GM06990 (cell line): ENCODE measurements at places on chromosomes 2 and 18.

GRCh38 chr2:181456660-181457120 is 496 bp upstream of the ITGA4 start:
- DNase-seq: peak; percentile 84

- no peak for DNase-seq
Measured at GRCh38 chr2:49801898-49802450, 647.7 kb upstream of the FSHR start.

GRCh38 chr2:191866675-191867506 is 20.0 kb upstream of the CAVIN2 start:
- DNase-seq: no peak

GRCh38 chr2:175793648-175794047 is 208.4 kb downstream of the LNPK start:
- DNase-seq: no peak

DNA sequence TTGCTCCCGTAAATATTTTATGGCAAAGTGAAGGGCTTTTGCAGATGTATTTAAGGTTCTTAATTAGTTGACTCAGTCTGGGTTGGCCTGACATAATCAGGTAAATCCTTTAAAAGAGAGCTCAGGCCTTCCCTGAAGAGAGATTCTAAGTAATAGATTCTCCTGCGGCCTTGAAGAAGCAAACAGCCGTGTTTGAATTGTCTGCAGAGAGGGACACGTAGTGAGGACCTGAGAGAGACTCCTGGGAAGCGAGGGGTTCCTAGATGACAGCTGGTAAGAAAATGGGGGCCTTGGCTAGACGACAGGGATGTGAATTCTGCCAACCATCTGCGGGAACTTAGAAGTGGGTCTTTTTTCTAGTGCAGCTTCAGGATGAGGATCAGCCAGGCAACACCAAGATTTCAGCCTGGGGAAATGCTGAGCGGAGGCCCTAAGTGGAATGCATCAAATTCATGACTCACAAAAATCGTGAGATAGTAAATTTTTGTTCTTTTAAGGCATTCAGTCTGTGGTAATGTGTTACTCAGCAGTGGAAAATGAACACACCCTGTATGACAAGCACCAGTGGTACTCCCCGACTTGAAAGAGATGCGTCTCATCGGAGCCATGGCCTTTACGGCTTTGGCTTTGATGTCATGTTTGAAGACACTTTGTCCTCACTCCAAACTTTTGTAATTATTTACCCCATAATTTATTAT is 62.1 kb upstream of the SMIM21 start:
- no peak for DNase-seq

- DNase-seq: no peak
Measured at GRCh38 chr2:240310201-240310600, 125.3 kb upstream of the GPC1 start.

DNA sequence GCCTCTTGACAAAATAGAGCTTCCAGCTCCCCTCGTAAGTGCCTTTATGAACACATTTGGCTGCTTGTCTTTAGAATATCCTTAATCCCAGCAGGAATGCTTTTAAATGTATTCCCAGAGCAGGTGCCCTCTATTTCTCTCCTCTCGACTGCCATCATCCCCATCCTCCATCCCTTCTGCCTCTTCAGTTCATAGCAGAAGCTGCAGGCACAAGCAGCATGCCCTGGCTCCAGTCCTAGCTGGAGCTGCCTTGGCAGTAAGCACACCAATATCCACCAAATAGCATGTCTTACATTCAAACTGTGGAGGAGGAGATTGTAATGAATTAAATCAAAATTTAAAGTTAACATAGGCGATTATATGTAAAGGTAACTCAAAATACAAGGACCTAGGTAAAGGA is 891.3 kb upstream of the SLC39A10 start:
- no peak for DNase-seq

DNA sequence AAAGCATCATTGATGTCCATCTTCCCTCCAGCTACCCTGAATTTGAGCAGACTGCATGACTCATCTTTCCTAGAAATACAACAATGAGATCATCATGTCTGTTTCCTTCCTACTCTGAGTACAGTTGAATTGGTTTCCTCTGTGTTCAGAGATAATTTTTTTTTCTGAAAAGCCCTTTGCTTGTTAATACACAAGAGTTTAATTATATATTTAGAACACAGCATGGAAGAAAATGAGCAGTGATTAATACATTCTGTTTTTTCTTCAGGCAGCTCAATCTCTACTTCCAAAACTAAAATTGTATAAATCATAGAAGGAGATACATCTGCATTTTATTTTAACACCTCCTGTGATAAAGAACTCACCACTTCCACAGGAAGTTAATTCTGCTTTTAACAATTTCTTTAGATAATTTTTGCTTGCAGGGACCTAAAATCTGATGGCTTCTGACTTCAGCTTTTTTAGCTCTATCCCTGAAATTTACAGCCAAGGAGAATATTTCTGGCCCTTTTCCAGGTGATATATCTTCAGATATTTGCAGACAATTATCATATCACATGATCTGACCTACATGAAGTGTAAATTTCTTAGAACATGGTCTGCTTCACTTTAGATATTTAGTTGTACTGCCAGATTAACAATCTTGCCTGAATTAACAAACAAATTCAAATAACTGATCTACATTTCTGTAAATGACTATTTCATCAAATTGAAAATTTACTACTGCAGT is 249.0 kb downstream of the TRIB2 start:
- DNase-seq: no peak

GRCh38 chr2:167890739-167891138 is 356.7 kb downstream of the STK39 start:
- no peak for DNase-seq

GRCh38 chr2:16739778-16740581 is 74.3 kb upstream of the CYRIA start:
- DNase-seq: no peak

- DNase-seq: no peak
Measured at GRCh38 chr2:146950911-146951310, 893.9 kb upstream of the ACVR2A start.

DNA sequence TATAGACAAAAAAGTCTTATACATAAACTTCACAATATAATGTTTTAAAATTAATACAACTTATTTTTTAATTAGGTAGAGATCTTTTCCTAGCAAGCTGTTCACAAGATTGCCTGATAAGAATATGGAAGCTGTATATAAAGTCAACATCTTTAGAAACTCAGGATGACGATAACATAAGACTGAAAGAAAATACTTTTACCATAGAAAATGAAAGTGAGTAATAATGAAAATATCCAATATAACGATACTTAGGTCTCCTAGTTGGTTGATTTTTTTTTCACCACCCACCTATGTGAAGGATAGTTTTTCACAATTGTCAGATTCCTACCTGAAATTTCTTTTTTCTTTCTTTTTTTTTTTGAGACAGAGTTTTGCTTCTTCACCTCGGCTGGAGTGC is 13.1 kb downstream of the ELP2 start:
- no peak for DNase-seq

DNA sequence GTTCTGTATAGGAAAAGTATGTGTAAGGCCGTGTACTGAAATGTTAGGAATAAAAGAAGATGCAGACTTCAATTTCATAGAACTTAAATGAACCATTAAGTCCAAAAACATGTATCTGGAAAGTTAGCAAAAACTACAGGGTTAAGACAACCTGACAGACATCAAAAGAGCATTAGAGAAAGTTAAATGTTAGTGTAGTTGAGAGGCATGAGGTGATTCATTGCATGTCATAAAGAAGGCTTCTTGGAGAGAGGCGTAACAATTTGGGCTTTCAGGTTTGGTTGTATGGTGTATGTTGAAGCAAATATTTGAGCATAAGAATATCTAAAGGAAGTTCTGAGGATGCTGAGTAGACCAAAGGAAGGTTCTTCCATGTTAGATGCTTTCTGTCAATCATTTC is 6.3 kb downstream of the EPC2 start:
- DNase-seq: no peak

- DNase-seq: no peak
Measured at GRCh38 chr18:48983793-48984437, 33.1 kb upstream of the SMAD7 start.

DNA sequence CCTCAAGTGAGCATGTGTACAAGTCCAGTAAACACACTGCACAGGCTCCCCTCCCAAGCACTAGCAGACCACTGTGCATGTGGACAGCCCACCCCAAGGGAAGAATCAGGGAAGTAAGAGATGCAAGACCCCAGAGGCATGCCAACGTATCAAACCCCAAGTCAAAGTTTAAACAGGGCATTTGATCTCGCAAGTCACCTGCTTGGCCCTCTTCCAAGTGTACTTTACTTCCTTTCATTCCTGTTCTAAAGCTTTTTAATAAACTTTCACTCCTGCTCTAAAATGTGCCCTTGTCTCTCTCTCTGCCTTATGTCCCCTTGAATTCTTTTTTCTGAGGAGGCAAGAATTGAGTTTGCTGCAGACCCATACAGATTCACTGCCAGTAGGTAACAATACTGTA is 201.2 kb upstream of the PARD3B start:
- DNase-seq: no peak

- DNase-seq: no peak
Measured at GRCh38 chr2:102401456-102401855, 21.5 kb upstream of the IL18RAP start.

GRCh38 chr2:220123751-220124150 is 496.3 kb downstream of the SLC4A3 start:
- DNase-seq: no peak

GRCh38 chr2:65360441-65360840 is 72.0 kb downstream of the SPRED2 start:
- no peak for DNase-seq

DNA sequence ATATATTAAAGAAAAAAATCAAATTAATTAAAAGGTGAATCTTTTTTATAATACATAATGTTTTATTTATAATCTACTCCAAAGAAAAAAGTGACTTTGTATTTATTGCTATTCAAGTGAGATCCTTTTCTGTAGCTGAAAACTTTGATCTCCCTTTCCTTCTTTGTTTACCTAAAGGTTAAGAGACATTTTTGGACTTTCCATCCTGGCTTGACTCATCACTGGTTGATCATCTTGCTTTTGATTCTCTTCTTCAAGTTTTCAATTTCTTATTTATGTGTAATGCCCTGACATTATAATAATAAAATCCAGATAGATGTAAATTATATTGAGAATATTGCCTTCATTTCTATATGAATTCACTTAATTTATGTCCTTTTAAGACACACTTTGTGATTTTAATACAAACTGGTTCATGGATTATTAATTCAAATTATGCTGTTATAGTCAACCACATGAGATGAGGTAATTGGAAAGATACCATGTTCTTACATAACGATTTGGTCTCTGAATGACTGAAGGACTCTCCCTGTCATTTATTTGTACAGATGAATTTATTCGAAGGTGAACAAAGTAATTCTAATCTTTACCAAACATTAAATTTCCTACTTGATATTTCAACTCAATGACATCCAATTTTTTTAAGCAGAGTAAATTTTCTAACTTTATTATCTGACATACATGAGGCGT is 184.4 kb downstream of the TGIF1 start:
- DNase-seq: no peak

DNA sequence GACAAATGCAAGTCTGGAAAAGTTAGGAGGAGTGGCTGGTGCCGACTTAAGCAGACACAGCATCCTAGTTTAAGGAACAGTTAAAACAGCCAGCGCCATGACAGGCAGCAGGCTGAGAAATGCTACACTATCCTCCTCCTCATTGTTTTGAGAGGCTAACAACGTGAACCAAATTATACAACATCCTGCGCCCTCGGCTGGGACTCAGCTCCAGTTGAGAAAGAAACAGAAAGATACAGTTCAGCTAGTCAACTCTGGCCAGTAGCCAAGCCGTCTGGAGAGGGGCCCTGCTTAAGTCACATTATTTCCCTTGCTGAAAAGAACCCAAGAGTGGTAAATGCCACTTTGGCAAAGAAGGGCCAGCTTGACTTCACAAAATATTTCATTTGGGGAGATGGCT is 90.2 kb downstream of the BCL11A start:
- DNase-seq: no peak

DNA sequence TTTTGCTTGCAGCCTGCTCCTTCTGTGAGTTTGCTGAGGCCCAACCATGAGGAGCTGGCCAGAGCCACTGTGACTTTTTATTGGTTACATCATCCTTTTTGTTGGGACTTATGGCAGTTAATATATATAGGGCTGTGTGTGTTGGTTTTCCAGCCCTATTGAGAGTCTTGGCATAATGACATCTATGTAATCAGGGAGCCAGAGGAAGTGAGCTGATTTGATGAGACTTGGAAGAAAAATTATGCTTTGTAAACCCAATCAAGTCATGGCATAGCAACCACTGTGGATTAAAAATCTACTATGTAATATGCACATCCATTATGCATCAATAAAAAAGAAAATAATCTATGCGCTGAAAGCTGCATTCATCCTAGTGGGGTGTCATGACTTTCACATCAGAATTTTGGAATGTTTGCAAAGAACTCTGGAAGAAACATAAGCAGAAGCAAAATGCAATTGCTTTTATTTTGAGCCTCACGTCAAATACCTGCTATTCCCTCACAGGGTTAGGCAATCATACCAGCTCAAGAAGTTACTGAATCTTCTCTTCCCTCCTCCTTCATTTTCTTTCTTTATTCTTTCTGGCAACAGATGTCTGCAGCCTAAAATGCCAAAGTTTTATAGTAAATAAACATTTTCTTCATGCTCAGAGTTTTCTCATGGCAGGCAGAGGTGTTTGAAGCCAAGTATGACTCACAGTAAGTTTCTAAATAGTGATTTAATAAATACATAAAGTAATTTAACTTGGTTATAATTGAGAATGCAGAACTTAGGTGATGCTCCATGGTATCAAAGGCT is 308.5 kb downstream of the KCNS3 start:
- no peak for DNase-seq

GRCh38 chr18:58697146-58697545 is 25.9 kb downstream of the MALT1 start:
- DNase-seq: no peak

- no peak for DNase-seq
Measured at GRCh38 chr18:61827591-61827990, 65.2 kb downstream of the RNF152 start.

DNA sequence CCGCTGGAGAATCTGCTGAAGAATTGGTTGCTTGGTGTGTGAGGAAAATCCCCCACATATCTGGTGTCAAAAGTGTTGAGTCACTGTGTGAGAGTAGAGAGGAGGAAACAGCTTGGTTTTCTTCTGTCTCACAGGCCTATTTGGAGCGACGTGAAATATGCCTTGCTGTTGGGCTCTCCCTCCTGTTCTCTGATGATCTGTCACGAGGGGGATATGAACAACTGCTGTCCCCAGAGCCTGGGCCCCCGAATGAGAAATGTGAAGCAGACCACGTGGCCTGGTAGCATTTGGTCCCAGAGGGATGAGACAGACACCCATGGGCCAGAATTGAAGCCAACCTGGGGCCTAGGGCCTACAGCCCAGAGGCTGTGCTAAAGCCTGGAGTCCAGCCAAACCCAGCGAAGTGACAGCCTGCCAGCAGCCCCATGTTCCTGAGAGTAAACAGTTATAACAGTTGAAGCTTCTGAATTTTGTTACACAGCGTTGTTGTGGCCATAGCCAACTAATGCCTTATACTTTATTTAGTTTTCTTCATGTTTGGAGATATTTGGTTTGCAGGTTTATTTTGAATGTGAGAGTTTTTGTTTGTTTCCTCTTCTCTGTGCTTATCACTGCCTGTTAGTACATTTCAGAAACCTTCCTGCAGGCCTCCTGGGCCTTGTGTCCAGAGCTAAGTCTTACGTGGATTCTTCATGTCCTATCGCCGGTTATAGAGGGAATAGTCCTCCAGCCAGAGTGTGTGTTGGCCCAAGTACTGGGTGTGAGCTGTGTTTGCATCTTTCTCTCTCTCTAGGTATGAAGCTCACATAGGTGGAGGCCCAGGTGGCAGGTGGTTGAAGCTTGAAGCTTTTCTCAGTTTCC is 18.7 kb upstream of the COLEC12 start:
- DNase-seq: peak; percentile 49

- no peak for DNase-seq
Measured at GRCh38 chr2:73894475-73894850, 1.7 kb downstream of the ACTG2 start.
